ENCODE measurements at places on chromosomes 4 and X. TPM values are rescaled to one million over a fixed set of nuclear protein-coding genes. Genes with fewer than 3 reads are reported as not detected.
A peak's percentile ranks its signal among the peaks of the same experiment; 100 is the strongest.

GRCh38 chr4:172169871-172170270 lies 356.7 kb downstream of the GALNTL6 start:
- DNase-seq: no peak

GRCh38 chrX:2933125-2933900 lies 4.2 kb upstream of the ARSD start:
- DNase-seq: no peak

PNMA3 gene
- 0.71 TPM for total RNA-seq

SUPT20HL1 gene
- not detected for total RNA-seq

EXOC1L gene
- total RNA-seq: not detected

MRPL1 gene
- 32.8 TPM for total RNA-seq

- no peak for DNase-seq
Measured at GRCh38 chrX:143298663-143299241, 218.5 kb downstream of the SPANXN3 start.

DNA sequence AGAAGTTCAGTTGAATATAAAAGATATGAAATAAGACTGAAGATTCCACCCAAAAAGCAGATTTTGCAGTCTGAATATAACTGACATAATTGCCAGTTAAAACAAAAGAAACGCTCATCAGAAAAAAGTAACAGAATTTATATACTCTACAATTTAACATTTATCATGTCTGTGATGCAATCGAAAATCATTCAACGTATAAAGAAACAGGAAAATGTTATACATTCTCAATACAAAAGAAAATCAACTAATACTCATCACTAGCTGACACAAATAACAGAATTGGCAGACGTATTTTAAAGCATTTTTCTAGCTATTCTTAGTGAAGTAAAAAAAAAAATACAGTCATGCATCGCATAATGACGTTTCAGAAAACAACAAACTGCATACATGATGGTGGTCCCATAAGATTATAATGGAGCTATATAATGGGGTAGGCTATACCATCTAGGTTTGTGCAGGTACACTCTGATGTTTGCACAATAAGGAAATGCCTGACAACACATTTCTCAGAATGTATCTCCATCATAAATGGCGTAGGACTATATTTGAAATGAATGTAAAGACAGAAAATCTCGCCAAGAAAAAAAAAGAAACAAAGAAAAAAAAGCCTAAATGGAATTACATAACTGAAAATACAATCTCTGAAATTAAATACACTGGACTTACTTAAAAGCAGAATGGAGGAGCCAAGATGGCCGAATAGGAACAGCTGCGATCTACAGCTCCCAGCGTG lies 34.3 kb downstream of the OR13H1 start:
- DNase-seq: no peak

DNA sequence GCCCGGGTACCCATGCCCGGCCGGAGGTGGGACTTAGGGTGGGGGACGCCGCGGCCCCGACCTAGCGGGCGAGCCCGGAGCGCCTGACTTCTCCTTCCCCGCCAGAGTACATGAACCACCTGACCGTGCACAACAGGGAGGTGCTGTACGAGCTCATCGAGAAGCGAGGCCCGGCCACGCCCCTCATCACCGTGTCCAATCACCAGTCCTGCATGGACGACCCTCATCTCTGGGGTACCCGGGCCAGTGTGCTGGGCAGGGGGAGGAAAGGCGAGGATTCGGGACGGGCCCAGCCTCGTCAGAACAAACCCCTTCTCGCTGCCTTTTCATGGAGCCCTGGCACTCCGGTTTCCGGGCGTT lies 622 bp downstream of the TAFAZZIN start:
- peak; percentile 77 for DNase-seq

DNA sequence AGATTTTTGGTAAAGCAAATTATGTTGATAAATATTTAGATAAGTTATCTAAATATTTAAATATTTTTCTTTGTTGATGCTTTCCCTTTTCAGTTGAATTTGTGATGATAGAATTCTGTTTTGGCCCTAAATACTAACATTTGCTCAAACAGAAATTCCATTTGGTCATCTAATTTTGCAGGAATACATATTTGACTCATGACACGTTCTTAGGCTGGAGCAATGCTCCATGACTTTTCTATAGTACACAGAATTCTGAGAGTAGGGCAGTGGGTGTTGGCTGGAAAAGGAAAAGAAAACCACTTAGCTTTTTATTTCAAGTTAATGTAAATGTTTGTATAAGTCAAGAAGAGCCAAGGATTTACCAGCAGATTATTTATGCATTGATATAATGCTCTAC lies 58.6 kb upstream of the GK2 start:
- DNase-seq: no peak

DNA sequence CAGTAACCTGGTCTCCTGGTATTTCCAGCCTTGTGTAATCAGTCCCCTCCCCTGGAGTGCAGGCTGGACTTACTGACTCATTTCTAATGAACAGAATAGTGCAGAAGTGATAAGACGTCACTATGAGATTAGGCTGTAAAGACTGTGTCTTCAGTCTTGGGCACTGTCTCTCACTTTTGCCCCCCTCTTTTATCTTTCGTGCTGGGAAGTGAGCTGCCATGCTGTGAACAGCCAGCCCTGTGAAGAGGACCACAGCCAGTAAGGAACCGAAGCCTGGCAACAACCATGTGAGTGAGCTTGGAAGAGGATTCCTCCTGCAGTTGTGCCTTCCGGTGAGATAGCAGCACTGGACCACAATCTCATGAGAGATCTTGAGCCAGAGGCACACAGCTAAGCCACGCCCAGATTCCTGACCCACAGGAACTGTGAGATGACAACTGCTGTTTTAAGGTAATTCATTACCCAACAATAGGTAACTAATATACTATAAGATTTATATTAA lies 67.5 kb upstream of the GPR34 start:
- no peak for DNase-seq

NLRP2B gene
- not detected for total RNA-seq

TCP11X2 gene
- total RNA-seq: not detected

DNA sequence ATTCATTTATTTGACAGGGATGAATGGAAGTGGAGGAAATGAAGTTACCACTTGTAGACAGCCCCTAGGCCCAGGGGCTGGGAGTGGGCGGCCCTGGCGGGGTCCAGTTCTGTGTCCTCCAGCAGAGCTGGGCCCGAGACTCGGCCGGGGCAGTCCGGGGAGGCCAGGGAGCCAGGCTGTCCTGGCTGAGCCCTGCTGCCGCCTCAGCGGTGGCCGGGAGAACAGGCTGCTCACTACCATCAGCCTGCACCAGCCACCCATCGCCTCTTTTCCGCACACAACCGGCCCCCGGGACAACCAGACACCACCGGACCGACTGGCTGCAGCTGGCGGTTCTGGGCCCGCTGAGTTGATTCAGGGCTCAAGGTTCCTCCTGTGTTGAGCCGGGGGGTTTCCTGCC lies 25.6 kb downstream of the CLDN34 start:
- no peak for DNase-seq

DNA sequence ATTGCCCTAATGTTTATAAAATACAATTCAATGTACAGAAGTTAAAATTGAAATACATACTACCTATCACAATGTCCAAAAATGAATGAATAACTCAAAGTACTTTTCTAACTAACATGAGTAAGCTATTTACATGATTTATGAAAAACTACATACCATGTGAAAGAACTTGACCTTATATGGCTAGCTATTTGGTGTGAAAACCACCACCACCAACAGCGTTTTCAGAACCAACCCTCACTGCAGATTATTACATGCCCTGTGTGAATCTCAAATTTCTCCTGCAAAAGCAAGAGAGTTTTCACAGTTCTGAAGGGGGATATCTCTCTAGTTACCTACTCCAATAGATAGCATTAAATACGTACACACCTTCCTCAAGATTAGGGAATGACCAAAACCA lies 198.5 kb downstream of the SPATA18 start:
- no peak for DNase-seq

SLC49A3 gene
- total RNA-seq: 14.0 TPM

- no peak for DNase-seq
Measured at GRCh38 chr4:18733961-18734360, 712.4 kb upstream of the LCORL start.

DNA sequence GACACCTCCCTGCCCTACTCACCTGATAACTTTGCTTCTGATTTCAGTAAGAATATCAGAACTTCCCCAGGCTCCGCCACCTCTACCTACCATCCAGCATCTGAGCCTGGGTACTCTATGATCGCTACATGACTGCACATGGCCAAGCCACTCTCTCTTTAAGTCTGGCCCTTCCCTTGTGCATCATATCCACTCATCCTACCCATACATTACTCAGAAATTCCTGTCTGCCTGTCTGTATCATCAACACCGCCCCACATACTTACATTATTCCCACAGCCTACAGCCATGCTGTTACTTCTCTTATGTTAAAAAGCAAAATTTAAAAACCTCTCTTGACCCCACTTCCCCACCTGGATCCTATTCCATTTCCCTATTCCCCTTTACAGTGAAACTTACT lies 84.7 kb downstream of the SCD5 start:
- DNase-seq: no peak

GRCh38 chr4:30801876-30802275 lies 81.7 kb downstream of the PCDH7 start:
- no peak for DNase-seq

- DNase-seq: no peak
Measured at GRCh38 chr4:183757060-183757459, 98.0 kb downstream of the TRAPPC11 start.
